ENCODE measurements at places on chromosomes 1 and 21.
A peak's percentile ranks its signal among the peaks of the same experiment; 100 is the strongest.

DNA sequence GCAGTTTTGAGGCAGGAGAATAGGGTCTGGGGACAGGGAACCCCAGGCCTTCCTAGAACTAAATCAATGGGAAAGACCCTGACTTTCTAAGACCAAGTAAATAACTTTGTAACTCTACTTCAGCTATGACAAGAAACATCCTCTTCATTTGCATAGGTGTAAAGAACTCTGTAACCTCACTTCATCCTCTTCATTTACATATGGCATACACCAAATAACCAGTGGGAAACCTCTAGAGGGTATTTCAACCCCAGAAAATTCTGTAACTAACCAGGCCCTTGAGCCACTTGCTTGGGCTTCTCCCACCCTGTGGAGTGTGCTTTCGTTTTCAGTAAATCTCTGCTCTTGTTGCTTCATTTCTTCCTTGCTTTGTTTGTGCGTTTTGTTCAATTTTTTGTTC is 495.6 kb downstream of the SIPA1L2 start:
- H3K4me3 ChIP-seq, result no peak overlapping the region
- no peaks in the 10 kb centered on the region for H3K27me3 ChIP-seq
- no peaks in the 10 kb centered on the region for H3K4me1 ChIP-seq
- no peak overlapping the region for H3K27ac ChIP-seq

GRCh38 chr1:163055005-163055404 is 14.2 kb upstream of the RGS4 start:
- H3K27ac ChIP-seq, result no peak overlapping the region
- H3K4me3 ChIP-seq, result no peak overlapping the region
- DNase-seq, result no peak
- H3K27me3 ChIP-seq, result no peaks in the 10 kb centered on the region
- peaks cover 10% of the 10 kb centered on the region for H3K4me1 ChIP-seq

- H3K27ac ChIP-seq, result no peak overlapping the region
- no peaks in the 10 kb centered on the region for H3K4me1 ChIP-seq
- peaks cover 25% of the 10 kb centered on the region for H3K27me3 ChIP-seq
- H3K4me3 ChIP-seq, result no peak overlapping the region
These were observed 58.0 kb downstream of the RBM11 start for GRCh38 chr21:14273736-14274538.

DNA sequence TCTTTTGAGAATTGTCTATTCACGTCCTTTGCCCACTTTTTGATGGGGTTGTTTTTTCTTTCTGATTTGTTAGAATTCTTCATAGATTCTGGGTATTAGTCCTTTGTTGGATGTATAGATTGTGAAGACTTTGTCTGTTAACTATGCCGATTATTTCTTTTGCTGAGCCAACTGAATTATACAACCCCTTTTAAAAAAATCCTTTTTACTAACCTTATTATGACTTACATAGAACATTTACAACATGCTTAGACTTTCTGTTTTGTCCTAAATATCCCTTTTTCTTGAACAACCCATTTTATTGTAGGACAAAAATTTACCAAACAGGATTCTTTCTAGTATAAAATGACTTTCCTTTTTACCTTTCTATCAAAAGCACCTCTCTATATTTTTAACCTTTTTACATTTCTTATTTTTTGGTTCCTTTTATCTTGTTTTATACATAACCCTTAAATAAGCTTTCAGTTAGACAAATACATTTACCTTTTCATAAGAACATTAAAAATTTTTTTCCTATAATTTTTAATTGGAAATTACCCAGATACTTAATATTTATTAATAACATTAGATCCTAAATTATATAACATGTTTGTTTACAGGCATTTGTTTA is 70.4 kb upstream of the TTLL7 start:
- no peak for DNase-seq
- H3K4me1 ChIP-seq, result no peaks in the 10 kb centered on the region
- no peak overlapping the region for H3K27ac ChIP-seq

DNA sequence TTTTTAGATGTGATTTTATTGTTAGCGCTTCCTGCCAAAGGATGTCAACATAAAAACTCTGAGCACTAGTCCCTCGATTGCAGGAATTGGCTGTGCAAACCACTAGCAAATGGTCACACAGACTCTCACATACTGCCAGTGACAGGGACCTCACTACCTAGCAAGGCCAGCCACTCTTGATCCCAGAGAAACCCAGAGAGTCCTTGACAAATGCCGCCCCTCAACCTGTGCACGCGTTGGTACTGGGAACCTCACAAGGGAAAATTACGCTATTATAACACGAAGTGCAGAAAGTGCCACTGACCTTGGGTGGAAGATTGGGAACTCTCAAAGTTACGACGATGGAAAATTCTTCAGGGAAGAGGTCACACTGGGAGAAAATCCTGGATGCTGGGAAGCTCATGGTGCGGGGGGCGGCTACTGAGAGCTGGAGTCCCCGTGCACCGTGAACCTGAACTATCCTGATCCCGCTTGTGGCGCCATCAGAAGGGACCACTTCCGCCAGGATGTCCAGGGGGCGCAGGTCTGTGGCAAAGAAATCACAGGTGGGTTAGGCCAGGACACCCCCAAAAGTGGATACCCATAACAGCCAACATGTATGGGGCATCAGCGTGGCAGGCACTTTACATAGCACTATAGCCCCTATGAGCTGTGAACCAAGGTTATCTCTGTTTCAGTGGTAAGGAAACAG is 5.9 kb upstream of the KRTAP10-4 start:
- no peak for DNase-seq
- no peaks in the 10 kb centered on the region for H3K36me3 ChIP-seq
- H3K4me1 ChIP-seq, result no peaks in the 10 kb centered on the region
- H3K4me3 ChIP-seq, result no peak overlapping the region

DNA sequence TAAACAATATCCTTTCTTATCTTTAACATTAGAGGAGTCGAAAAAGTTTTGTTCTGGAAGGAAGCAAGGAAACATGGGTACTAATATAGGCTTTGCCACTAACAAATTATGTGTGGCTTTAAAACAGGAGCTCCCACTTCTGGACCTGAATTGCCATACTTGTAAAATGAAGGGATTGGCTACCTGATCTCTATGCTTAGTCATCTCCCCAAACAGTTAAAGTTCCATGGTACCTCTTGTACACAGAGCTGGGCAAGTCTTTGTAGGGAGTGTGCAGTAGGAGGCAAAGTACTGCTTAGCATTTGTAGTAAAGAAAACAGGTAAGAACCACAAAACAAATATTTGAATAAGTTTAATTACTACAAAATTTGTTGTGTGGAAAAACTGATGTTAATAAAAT is 81.3 kb downstream of the MAST2 start:
- H3K36me3 ChIP-seq, result peaks cover 3% of the 10 kb centered on the region
- no peaks in the 10 kb centered on the region for H3K4me1 ChIP-seq
- H3K27me3 ChIP-seq, result no peaks in the 10 kb centered on the region

GRCh38 chr1:39094685-39095084 is 68.5 kb downstream of the NDUFS5 start:
- H3K27me3 ChIP-seq, result no peaks in the 10 kb centered on the region
- peaks cover 9% of the 10 kb centered on the region for H3K4me1 ChIP-seq
- no peaks in the 10 kb centered on the region for H3K36me3 ChIP-seq
- DNase-seq, result no peak

DNA sequence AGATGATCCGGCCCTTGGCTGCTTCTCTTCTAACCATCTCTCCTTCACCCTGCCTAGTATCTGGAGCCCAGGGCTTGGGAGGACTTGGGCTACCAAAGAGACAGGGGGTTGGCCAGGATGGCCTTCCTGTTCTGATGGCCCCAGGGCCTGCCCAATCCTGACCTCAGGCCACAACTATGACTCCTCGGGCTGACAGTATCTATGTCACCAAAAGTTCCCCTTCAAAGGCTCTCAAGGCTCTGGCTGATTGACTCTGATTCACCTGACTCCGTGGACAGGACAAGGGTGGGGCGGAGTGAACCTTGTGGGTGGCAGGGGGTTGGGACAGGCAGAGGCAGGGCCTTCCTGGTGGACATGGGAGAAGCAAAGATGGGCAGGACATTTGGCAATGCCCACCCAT is 12.7 kb downstream of the MEF2D start:
- H3K4me1 ChIP-seq, result peaks cover 30% of the 10 kb centered on the region
- no peaks in the 10 kb centered on the region for H3K27me3 ChIP-seq
- H3K36me3 ChIP-seq, result no peaks in the 10 kb centered on the region
- no peak overlapping the region for H3K27ac ChIP-seq
- no peak overlapping the region for H3K4me3 ChIP-seq

DNA sequence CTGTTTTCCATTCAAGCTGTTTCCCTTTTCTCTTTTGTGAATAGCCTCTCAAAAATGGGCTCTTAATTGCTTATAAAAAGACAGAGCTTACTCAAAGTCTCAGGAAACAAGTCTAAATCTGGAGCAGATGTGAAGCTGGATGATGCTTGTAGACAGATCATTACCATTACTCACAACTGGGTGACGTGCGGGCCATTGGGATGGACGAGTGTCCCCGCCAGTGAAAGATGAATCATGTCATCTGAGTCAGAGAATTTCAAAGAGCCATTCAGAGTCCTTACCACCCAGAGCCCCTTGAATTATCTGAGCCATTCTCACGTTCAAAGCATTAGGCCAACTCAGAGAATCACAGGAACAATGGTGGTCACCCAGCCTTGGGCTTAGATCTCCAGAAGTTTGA is 134.6 kb downstream of the HUNK start:
- no peak for DNase-seq
- no peak overlapping the region for H3K4me3 ChIP-seq
- H3K27ac ChIP-seq, result peak overlapping the region; percentile 47
- no peaks in the 10 kb centered on the region for H3K27me3 ChIP-seq
- no peaks in the 10 kb centered on the region for H3K4me1 ChIP-seq

GRCh38 chr1:8666389-8667167 is 150.9 kb downstream of the RERE start:
- DNase-seq, result no peak
- H3K27ac ChIP-seq, result peak overlapping the region; percentile 17
- no peak overlapping the region for H3K4me3 ChIP-seq
- peaks cover 39% of the 10 kb centered on the region for H3K4me1 ChIP-seq

DNA sequence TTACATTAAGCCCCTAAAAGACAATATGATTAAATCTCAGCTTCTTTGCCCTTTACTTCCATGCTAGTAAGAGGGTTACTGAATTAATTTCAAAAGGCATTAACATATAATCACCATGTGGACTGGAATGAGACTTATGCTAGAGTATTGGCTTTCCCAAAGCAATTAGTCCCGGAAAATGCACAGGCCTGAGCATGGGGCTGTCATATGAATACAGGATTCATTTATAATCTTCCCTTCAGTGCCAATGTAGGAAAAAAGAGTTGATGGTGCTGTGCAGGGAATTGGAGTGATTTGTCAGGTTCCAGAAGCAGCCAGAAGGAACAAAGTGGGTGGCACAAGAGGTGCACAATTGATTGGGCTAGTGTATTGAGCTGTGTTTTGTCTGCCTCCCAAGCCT is 199.0 kb upstream of the L1TD1 start:
- H3K4me1 ChIP-seq, result no peaks in the 10 kb centered on the region
- H3K27me3 ChIP-seq, result no peaks in the 10 kb centered on the region

DNA sequence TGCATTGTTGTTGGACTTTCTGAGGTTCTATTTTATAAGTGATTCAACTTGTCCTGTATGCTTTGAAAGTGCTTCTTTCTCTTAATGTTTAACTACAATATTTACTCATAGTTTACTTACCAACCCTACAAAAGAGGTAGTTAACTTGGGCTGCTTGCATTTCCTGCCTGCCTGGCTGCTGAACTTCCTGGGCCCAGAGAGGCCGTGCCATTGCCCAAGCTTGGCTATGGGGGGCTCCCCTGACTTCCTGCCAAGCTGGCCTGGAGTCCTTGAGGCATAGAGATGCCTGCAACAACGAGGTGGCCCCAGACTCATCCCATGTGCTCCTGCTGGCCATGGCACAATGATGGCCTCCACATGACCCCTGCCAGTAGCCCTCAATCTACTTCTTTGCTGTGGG is 361.6 kb upstream of the PLD5 start:
- no peak overlapping the region for H3K27ac ChIP-seq
- no peak overlapping the region for H3K4me3 ChIP-seq
- no peaks in the 10 kb centered on the region for H3K36me3 ChIP-seq
- H3K27me3 ChIP-seq, result no peaks in the 10 kb centered on the region
- no peaks in the 10 kb centered on the region for H3K4me1 ChIP-seq

- no peak for DNase-seq
- H3K27ac ChIP-seq, result peak overlapping the region; percentile 55
- H3K27me3 ChIP-seq, result no peaks in the 10 kb centered on the region
- H3K4me1 ChIP-seq, result peaks cover 3% of the 10 kb centered on the region
- H3K36me3 ChIP-seq, result no peaks in the 10 kb centered on the region
These were observed 444.2 kb downstream of the SETD4 start for GRCh38 chr21:35616090-35616489.

GRCh38 chr1:184588701-184589100 is 166.0 kb downstream of the EDEM3 start:
- no peak overlapping the region for H3K4me3 ChIP-seq
- no peaks in the 10 kb centered on the region for H3K27me3 ChIP-seq
- no peak for DNase-seq
- H3K27ac ChIP-seq, result no peak overlapping the region
- H3K36me3 ChIP-seq, result no peaks in the 10 kb centered on the region

GRCh38 chr1:241553886-241554592 is 21.9 kb downstream of the KMO start:
- H3K4me3 ChIP-seq, result no peak overlapping the region
- H3K4me1 ChIP-seq, result no peaks in the 10 kb centered on the region
- no peak for DNase-seq

DNA sequence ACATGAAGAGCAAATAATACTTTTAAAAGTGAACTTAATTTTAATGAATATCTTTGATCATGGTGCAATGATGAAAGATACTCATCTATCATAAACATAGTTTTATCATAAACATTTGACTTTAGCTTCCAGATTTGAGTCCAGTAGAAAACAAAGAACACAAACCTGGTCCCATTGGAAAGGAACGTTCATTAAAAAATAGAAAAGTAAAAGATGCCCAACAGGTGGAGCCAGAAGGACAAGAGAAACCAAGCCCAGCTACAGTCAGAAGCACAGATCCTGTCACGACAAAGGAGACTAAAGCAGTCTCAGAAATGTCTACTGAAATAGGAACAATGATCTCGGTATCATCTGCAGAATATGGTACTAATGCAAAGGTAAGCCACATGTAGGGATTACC is 55.6 kb upstream of the MYOCOS start:
- no peak for DNase-seq
- no peaks in the 10 kb centered on the region for H3K4me1 ChIP-seq
- no peak overlapping the region for H3K4me3 ChIP-seq
- H3K36me3 ChIP-seq, result peaks cover 96% of the 10 kb centered on the region
- H3K27ac ChIP-seq, result no peak overlapping the region
- no peaks in the 10 kb centered on the region for H3K27me3 ChIP-seq

DNA sequence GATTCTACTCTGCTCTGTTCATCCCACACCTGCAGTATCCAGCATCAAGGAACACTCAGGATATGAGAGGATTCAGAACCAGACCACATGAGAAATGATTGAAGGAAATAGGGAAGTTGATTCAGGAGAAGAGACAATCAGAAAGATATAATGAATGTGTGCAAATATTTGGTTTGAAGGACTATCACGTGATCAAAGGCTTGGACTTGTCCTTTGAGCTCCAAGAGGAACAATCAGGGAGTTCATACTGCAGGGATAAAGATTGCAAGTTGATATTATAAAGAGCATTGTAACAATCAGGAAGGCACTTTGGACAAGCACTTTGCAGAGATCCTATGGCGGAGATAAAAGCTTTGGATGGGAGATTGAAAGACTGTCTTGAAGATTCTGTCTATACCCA is 13.9 kb upstream of the PIGM start:
- no peak overlapping the region for H3K4me3 ChIP-seq
- DNase-seq, result no peak
- H3K27me3 ChIP-seq, result peaks cover 22% of the 10 kb centered on the region
- H3K27ac ChIP-seq, result no peak overlapping the region
- peaks cover 11% of the 10 kb centered on the region for H3K4me1 ChIP-seq

GRCh38 chr1:218573925-218574324 is 228.8 kb downstream of the TGFB2 start:
- DNase-seq, result no peak
- no peak overlapping the region for H3K4me3 ChIP-seq
- no peaks in the 10 kb centered on the region for H3K4me1 ChIP-seq
- H3K27me3 ChIP-seq, result no peaks in the 10 kb centered on the region

Data from SK-N-SH (cell line).